Activated CD4-positive, alpha-beta T cell treated with anti-CD3 and anti-CD28 coated beads for 24 hours (primary cell): ENCODE measurements at places on chromosomes 6 and 20.

DNA sequence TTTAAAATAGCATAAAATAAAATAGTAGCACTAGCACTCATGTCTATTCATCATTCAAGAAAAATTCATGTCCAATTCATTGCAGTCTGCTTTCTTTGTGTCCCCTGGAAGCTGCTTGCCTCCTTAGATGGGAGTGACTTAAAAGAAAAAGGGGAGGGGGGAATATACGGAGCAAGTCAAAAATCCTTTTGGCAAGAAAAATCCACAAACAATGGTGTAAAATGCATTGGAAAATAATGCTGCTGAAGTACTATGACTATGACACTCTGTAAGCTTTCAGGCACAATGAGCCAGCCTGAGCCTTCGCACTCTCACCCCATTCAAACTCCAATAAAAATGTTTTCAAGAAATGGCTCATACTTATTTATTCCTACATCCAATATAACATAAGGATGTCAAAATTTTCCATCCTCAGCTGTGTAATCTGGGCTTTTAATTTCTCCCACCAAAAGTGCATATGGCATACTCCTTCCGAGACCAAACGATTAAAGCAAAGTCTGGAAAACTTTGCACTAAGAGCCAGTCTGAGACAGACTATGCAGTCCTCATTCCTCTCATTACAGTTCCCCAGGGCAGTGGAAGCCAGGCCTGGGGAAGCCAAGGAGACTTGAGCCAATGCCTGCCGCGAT, 790 bp downstream of the NEDD9 start:
- no peak for DNase-seq

- DNase-seq: no peak
Observed at GRCh38 chr6:170137176-170137891, 153.5 kb downstream of the DLL1 start.

DNA sequence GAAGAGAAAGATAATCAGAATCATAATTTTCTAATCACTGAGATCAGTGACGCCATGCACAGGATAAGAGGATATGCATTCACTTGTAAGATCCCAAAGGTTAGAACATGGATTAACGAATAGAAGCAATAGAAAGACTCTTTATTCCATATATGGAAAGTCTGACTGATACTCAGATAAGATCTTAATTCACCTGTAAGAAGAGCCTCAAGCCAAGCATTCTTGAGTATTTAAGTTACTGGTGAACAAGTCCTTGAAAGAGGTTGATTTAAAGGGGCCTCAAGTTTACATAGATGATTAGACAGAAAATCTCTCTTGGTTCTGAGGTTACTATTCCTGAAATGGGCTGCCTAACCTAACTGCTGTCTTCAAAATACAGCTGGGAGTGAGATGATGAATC, 53.8 kb upstream of the MTRF1L start:
- DNase-seq: no peak

DNA sequence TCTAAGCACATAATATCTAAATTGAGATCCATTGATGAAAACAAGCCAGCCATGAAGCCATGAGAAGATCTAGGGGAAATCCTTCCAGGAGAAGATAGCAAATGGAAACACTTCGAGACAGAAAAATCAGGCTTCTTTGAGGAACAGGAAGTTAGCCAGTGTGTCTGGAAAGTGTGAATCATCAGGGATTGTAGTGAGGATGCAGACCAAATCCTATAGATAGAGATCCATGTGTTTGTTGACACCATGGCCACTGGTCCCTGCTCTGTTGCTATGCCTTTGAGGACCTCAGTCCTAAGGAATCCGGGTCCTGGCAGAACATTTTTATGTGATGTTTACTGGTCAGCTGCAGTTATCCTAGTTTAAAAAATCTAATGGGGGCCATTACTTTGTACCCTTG, 6.6 kb upstream of the ELOVL2 start:
- DNase-seq: no peak

DNA sequence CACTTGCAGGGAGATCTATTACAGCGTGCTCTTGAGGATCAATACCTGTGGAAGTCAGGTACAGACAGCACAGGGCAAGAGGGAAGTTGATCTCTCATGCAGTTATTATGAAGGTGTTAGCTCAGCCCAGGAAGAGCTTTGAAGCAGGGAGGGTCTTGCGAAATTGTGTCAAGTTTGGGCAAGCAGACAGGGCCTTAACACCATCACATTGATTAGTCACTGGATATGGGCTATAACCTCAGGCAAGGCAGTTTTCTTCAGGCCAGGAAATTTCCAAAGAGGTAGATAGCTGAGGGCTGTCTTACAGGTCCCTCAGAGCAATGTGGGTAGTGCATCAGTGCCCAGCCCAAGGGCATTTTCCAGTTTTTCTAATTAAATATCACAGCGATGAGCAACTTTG, 643.8 kb downstream of the DHX35 start:
- no peak for DNase-seq

DNA sequence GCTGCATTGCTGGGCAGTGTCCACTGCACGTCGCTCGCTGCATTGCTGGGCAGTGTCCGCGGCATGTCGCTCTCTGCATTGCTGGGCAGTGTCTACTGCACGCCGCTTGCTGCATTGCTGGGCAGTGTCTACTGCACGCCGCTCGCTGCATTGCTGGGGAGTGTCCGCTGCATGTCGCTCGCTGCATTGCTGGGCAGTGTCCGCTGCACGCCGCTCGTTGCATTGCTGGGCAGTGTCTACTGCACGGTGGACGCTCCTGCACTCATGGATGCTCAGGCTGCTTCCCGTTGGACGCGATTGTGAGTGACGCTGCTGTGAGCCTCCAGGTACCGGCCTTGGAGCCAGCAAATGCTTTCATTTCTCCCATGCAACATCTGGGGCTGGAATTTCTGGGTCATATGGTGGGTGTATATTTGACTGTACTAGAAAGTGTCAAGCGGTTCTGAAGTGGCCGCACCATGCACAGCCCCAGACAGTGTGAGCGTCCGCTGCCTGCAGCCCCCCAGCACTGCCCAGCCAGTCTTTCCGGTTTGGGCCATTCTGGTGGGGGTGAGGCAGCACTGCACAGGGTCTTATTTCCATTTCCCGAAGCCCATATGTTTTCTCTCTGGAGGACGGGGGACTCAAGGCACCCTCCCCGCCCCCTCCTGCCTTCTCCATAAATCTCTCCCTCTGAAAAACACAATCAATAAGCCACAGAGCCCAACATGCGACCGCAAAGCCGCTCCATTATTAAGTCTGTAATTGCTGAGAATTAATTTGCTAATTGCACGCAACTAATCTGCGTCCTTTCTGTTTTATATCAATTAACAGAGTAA, 97.4 kb downstream of the YTHDF1 start:
- no peak for DNase-seq

DNA sequence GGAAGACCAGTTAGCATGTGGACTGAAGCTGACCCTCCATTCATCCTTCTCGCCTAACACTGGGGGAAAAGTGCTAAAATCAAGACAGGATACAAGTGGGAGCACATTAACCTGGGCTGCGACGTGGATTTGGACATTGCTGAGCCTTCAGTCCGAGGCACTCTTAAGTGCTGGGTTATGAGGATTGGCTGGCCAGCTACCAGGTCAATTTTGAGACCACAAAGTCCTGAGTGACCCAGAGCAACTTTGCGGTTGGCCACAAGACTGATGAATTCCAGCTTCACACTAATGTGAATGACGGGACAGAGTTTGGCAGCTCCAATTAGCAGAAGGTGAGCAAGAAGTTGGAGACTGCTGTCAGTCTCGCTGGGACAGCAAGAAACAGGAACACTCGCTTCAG, 20.7 kb downstream of the FUCA2 start:
- no peak for DNase-seq

DNA sequence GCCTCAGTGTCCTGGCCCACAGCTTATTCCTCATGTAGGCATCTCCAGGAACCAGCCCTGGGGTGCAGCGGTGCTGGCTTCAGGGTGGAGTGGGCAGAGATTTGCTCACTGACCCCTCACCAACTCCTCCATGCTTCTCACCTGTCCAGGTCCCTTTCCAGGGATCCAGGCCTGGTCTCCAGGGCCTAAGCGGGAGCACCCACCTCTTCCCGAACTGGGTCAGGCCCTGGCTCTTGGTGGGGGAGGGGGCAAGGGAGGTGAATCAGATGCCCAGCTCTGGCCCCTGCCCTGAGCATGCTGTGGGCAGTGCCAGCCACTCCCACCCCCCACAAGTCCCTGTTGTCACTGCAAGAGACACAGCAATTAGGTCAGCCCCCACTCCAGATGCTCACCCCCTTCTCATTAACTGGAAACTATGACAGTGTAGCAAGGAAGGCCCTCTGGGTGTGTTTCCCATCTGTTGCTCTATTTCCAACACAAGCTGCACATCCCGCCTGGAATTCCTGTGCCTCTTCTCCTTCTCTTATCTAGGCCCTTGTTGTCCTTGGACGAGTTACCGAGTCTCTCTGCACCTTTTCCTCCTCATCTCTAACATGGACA, 37.0 kb downstream of the MDFI start:
- no peak for DNase-seq

- DNase-seq: no peak
Observed at GRCh38 chr6:41935193-41935574, 6.4 kb downstream of the CCND3 start.

- no peak for DNase-seq
Observed at GRCh38 chr20:11651647-11652046, 266.0 kb upstream of the BTBD3 start.

DNA sequence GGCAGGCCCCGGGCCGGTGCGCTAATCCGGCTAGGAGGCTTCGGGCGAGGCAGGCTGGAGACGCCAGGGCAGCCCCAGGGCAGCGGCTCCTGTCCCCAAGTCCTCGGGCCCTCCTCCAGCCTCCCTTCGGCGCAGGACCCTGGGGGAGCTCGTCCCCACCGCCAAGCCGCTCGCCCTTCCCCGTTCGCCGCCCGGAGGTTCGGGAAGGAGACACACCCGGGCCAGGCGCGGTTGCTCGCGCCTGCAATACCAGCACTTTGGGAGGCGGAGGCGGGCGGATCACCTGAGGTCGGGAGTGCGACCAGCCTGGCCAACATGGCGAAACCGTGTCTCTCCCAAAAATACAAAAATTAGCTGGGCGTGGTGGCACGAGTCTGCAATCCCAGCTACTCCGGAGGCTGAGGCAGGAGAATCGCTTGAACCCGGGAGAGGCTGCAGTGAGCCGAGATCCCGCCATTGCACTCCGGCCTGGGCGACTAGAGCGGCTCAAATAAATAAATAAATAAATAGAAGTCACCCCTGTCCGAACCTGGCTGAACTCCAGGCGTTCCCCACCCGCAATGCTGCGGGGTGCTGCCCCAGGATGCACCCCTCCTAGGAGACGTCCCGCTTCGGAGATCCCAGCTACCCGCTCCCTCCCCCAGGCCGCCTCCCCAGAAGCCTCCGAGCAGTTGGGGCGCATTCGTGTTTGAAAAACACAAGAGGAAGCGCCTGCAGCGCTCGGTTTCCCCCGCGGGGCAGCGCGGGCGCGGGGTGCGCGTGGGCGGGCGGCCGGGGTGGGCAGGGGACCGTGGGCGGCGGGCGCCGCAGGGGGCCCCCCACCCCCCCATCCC, 27.5 kb downstream of the SERPINB9 start:
- no peak for DNase-seq

- DNase-seq: no peak
Observed at GRCh38 chr6:118249680-118250079, 298.4 kb upstream of the PLN start.

DNA sequence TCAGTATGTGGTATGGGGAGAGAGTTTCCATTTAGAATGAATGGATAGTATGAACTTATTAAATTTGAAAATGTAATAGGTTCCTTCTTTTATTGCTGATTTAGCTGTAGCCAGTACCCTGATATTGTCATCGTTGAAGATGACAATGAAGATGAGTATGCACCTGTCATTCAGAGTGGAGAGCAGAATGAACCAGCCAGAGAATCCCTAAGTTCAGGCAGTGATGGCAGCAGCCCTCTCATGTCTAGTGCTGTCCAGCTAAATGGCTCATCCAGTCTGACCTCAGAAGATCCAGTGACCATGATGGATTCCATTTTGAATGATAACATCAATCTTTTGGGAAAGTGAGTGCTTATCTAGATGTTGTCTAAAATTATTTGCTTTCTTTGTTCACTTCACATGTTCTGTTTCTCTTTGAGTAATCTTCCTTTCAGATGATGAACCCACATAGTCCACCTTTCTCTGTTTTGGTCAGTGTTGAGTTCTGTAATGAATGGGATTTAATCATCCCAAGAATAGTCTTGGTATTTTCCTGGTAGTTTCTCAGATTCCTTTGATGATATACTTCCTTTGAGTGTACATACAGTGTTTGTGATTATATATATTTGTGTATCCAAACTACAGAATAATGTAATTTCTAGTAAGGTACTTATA, 23.3 kb downstream of the HSF2 start:
- no peak for DNase-seq

- DNase-seq: no peak
Observed at GRCh38 chr6:131412960-131413830, 159.8 kb upstream of the ARG1 start.

- peak; percentile 10 for DNase-seq
Observed at GRCh38 chr20:19832875-19833274, 74.8 kb downstream of the RIN2 start.

GRCh38 chr20:57539889-57540288, 14.9 kb upstream of the CTCFL start:
- DNase-seq: no peak

- no peak for DNase-seq
Observed at GRCh38 chr20:57826666-57827287, 117.0 kb upstream of the PMEPA1 start.

DNA sequence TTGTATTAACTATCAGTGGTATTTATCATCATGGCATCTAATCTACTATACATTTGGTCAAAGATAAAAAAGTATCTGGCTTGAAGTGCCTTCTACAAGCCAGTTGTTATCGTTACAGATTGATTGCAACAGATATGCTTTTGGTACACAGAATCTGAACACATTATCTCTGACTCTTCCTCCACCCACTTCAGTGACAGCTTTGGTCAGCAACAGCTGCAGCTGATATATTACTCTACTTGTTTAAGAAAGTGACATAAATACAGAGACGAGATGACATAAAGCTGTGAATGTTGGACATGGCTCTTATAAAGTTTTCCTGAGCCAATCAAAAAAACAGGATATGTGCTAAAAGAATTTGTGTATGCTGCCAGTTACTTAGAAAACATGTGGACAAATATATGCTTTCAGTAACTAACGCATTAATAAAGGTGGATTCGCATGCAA, 77.6 kb downstream of the HIVEP2 start:
- no peak for DNase-seq

DNA sequence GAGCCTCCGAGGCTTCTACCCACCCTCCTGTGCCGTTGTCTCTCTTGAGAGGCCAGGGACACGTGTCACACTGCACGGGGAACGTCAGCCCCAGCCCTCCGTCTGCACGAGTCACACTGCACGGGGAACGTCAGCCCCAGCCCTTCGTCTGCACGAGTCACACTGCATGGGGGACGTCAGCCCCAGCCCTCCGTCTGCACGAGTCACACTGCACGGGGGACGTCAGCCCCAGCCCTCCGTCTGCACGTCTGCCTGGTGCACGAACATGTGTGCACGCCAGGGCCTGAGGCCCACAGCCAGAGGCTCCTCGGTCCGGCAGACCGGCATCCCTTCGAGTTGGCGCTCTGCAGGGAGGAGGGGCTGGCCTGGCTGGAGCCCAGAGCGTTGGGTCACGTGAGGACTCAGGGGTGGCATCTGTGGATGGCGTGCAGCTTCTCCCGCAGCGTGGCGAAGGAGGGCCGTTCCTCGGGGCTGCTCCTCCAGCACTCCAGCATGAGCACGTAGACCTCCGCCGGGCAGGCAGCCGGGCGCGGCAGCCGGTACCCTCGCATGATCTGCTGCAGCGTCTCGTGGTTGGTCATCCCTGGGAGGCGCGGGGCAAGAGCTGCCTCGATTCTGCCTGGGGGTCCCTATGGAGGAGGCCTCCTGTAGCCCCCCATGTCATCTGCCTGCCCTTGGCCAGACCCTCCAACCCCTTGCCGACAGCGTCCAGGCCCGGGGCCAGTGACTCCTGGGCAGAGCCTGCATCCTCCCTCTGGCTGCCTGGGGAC, 3.4 kb upstream of the PTK6 start:
- DNase-seq: no peak

- no peak for DNase-seq
Observed at GRCh38 chr6:26312096-26312463, 52.9 kb upstream of the BTN3A2 start.
